CD4-positive, alpha-beta T cell treated with Interleukin-15 for 4 hours (primary cell): ENCODE measurements at places on chromosomes 6 and 20.

DNA sequence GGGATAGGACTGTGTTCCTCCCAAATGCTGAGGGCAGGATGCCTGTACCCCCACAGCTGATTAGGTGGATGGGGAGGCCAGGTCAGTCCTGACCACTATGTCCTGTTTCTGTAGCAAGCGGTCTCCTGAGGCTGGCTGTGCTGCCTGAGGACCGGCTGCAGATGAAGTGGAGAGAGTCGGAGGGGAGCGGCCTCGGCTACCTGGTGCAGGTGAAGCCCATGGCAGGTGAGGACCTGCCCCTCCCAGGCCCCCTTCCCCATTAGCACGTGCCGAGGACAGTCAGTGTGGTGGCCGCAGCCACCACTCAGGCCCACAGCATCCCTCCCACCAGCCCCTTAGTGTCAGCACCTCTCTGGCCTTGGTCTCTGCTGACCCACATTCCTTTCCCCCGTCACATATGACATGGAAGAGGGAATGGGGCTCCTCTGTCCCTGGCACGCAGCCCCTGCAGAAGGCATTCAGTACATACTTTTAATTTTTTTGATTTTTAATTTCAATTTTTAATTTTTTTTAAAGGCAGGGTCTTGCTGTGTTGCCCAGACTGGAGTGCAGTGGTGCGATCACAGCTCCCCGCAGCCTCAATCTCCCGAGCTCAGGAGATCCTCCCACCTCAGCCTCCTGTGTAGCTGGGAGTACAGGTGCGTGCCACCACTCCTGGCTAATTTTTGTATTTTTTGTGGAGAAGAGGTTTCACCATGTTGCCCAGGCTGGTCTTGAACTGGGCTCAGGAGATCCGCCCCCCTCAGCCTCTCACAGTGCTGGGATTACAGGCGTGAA lies 5.0 kb downstream of the COL20A1 start:
- no peak for DNase-seq

GRCh38 chr6:42452171-42453030 lies 675 bp upstream of the TRERF1 start:
- peak; percentile 34 for DNase-seq

DNA sequence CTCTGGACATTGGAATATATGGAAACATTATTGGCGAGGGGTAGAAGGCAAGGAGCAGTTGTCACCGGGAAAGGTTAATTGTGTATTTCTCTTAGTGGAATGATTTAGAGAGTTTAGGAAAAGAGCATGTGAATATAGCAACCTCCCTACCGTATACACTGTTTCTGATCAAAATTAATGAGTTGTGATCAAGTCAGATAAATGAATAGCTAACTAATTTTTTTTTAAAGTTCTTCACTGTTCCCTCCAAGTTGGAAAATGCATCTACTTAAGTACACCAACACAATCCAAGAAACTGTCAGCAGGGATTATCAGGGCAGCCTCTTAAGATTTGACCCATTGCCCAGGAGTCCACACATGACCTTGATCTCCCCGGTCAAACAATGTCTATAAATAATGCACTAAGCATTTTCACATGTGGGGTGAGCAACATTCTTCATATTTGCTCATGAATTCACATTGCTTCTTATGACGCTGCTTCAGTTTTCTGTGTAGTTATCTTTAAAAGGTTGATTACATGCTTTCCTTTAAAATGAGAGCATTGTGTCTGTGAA lies 680.8 kb upstream of the NRSN1 start:
- no peak for DNase-seq

GRCh38 chr6:150698391-150698790 lies 98.7 kb downstream of the PLEKHG1 start:
- no peak for DNase-seq

DNA sequence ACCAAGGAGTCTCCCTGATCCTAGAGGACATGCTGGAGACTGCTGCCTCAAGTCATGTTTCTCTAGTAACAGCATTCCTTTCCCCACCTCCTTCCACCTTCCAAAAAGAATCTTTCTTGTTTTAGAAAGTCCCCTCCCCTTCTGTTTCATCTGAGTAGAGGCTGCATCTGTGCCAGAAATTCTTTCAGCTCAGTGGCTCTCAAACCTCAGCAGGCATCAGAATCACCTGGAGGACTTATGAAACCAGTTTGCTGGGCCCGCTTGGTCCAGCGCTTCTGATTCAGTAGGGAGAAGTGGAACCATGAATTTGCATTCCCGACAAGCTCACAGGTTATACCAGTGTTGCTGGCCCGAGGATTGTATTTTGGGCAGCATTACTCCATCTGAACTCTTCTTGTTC lies 55.1 kb downstream of the TMEM200A start:
- no peak for DNase-seq

DNA sequence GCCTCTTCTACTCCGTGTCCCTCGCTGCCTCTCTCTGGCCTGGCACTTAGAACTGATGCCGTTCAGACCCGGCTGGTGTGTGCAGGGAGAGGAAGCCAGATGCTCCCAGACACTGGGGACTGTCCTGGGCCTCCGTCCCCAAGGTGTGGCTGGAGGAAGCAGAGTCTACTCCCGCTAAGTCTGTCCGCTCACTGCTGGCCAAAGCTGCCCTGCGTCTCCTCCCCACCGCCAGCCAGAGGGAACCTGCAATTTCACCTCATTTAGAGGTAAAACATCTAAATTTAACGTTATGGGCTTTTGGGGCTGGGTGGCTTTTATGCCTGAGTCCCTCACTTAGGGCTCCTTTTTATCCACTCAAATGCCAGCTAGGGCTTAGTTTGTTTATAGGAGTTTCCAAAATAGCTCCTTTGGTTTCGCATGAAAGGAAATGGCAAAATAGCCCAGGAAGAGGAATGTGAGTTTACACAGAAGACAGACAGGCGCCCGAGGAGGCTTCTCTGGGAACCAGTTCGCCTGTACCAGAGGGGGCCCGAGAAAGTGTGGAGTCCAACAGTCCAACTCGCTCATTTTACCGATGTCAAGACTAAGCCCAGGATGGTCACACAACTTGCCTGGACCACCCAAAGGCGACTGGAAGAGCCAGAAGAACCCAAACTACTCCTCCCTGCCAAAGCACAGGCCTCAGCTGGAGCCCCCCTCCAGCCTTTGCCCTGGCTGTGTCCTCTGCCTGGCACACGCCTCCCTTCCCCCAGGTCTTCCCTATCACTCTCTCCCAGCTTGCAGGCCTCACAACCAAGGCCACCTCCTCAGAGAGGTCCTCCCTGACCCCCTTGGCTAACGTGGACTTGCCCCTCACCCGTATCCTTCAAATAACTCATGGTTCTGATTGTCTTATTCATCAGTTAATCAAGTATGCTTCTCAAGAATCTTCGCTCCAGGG lies 54.5 kb downstream of the RIPOR3 start:
- no peak for DNase-seq

DNA sequence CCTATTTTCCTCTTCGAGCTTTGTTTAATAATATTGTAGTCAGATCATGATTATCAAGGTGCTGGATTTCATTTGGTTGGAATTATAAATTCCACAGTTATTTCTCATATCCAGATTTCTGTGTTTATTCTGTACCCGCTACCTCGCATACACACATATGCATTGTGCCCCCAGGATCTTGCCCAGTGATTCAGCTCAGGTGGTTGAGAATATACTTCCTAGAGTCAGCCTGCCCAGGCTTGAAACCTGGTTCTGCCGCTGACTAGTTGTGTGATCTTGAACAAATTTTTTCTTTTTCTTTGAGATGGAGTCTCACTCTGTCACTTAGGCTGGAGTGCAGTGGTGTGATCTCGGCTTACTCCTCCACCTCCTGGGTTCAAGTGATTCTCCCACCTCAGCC lies 14.7 kb downstream of the GINM1 start:
- DNase-seq: no peak

- DNase-seq: no peak
Observed at GRCh38 chr6:112269979-112270566, 15.7 kb upstream of the LAMA4 start.

DNA sequence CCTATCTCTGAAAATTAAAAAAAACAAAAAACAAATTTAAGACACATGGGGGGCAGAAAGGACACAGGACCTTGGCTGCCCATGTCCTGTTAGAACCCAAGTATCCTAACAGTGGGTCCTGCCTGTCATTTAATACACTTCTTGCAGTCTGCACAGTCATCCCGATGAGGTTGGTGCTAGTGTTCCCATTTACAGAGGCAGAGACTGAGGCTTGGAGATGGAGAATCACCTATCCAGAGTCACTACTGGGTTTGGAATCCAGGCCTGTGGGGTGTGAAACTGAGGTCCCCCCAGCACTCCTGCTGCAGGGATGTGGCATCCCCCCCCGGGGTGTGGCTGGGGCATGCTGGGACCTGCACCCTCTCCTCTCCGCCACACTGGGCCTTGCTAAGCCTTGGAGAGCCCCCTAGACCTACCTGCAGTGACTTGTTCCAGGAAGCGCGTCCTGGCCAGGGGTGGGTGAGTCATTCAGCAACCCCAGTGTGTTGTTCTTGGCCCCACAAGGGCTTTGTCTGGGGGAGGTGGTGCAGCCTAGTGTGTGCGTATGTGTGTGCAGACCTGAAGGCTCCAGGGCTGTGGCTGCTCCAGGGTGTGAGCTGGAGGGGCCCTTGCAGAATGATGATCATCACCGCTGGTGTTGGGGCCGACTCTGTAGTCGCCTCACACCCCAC lies 49.7 kb downstream of the BCAS4 start:
- DNase-seq: peak; percentile 48

DNA sequence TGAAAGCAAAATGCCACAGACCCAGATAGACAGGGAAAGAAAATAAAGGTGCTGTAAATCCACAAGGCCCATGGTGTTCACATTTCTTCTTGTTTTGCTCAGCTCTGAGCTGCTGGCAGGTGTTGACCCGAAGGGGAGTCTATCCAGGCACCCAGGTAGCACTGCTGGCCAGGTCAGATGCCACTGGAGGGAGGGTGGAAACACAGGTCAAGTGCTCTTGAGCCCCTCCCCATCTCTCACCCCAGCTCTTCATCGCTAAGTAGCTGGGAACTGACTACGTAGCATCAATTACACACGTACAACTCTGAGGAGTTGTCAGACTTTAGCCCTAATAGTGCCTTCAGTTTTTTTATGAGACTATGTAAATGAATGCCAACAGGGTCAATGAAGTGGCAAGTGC lies 287.8 kb upstream of the QKI start:
- no peak for DNase-seq

DNA sequence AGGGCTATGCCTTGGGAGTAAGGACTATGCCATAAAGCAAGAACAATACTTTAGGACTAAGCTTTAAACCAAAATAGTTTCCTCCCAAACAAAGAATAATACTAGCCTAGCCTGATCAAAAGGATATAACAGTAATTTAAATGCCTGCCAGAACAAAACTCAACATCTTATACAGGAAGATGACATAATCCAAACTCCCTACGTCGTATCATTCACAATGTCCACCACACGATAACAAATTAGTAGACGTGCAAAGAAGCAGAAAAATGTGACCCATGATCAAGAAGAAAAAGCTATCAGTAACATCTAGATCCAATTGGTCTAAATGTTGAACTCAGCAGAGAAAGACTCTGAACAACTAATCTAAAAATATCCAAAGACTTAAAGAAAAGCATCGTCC lies 65.8 kb downstream of the RSPH3 start:
- no peak for DNase-seq

DNA sequence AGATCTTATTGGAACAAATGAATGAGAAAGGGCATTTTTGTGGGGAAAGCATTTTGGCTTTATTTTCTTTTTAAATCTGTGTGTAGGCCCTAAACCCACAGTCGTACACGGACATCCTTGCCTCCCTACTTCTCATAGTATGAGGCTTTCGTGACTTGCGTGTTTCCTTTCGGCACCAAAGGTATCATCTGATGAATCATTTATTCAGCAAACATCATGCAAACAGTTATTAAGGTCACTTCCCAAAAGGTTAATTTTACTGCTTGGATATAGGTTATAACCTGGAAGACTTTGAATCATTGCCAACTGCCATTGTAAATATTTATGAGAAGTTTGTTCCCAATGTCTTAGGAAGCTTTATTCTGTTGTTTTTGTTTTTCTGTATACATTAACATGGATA lies 15.1 kb upstream of the SLC22A2 start:
- no peak for DNase-seq

GRCh38 chr6:118902726-118903125 lies 8.8 kb downstream of the ASF1A start:
- DNase-seq: no peak

DNA sequence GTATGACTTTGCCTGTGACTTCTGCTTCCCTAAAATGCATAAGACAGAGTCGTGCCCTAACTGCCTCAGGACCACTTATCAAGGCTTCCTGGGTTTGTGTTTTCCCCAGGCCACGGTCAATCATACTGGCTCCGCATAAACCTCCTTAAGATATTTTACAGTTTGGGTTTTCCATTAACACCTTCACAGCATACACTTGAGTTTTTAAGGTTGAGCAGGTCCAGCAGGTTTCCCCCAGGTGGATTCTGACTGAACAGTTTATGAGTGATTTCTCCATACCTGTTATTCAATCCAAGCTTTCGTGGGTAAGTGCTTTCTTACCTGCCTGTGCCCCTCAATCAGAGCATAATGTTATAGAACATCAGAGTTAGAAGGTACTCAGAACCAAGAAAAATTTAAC lies 39.3 kb downstream of the NINL start:
- no peak for DNase-seq

DNA sequence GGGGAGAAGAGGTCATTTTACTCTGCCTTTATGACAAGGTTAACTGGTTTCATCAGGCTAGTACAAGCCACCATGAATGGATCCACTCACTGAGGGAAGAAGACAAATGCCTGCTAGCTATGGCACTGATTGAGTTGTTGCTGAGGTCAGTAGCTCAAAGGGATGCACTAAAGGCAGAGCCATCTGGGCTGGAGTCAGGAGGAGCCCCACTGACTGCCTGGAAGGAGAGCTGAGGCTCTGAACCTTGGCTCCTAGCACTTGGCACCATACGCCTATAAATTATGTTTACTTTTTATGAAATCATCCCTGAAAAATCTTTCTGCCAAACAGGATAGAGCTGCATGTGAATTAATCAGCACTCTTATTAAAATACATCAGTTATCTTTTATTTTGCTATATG lies 104.6 kb downstream of the DTD1 start:
- no peak for DNase-seq

DNA sequence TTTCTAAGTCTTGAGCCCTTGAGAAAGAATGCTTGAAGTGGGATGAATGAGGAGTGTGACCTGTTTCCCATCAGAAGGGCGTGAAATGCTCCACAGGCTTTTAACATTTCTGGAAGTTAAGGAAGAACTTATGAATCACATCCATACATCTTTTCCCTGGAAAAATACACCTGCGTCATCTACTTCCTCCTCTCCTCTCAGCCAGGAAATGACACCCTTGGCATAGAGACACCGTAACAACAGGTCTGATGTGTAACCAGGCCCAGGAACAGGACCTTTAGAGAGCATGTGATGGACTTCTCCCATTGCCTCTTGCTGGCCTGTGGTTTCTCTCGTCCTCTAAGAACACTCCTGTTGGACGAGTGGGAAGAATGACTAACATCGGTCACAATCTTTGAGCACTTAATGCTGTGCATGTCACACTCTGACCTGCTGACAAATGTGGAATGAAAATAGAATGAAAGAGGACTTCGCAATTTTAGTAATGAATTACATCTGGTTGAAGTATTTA lies 28.5 kb upstream of the CITED2 start:
- DNase-seq: no peak

GRCh38 chr20:9032758-9033157 lies 36.1 kb upstream of the PLCB4 start:
- DNase-seq: no peak
